NCI-H510A treated with DMSO at 0.1 percent for 48 hours (cell line): ENCODE measurements at places on chromosomes 4 and X.

GRCh38 chr4:99507349-99507748, 3.5 kb upstream of the C4orf17 start:
- DNase-seq: no peak

- no peak for DNase-seq
Observed at GRCh38 chr4:123378794-123379193, 17.8 kb upstream of the SPRY1 start.

- no peak for DNase-seq
Observed at GRCh38 chr4:55524844-55525571, 21.7 kb downstream of the CLOCK start.

GRCh38 chr4:127249066-127249766, 383.5 kb upstream of the INTU start:
- no peak for DNase-seq

DNA sequence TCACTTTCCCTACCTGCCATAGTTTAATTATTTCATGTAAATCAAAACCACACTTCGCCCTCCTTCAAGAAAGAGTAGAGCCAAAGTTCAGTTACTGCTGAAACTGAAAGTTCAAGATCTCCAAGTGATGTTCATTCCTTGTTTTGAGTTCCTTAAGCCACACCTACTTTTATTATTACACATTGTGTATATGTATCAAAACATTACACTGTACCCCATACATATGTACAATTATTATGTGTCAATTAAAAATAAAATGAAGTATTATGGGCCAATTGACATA, 892.3 kb upstream of the NDST4 start:
- DNase-seq: no peak

DNA sequence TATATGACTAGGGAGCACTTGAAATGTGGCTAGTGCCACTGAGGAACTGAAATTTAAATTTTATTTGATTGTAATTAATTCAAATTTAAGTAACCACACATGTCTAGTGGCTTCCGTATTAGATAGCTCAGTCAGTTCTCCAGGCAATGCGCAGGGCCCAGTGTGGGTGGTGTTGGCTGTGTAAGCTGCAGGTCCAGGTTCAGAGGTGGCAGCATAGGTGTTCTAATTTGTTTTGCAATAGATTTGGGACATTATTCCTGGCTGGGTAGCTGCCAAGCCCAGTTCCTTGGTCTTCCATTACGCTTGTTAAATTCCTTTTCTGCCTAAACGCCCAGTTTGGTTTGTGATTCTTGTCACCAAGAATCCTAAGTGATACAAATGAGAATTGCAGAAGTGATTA, 79.5 kb downstream of the FAM184B start:
- DNase-seq: no peak

DNA sequence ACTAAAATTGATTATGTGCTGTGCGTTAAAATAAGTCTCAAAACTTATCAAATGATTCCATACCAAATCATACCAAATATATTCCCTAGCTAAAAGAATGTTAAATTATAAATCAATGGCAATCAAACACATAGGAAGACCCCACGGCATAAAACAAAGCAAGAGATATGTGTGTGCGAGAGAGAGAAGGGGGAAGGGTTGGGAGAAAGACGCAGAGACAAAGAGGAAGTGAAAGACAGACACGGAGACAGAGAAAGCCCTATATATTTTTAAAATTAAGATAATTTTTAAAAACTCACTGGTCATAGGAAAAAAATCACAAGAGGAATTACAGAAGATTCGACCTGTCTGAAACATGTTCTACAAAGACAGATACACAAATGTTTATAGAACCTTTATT, 371.4 kb downstream of the NLGN4X start:
- DNase-seq: no peak

GRCh38 chr4:7822877-7823276, 116.8 kb downstream of the AFAP1 start:
- no peak for DNase-seq

- peak; percentile 68 for DNase-seq
Observed at GRCh38 chr4:140427106-140427918, at the start of gene CLGN. Gene CLGN (minus strand): TSS chr4:140427648. CDS start chr4:140413078, 14,570 bp downstream.

DNA sequence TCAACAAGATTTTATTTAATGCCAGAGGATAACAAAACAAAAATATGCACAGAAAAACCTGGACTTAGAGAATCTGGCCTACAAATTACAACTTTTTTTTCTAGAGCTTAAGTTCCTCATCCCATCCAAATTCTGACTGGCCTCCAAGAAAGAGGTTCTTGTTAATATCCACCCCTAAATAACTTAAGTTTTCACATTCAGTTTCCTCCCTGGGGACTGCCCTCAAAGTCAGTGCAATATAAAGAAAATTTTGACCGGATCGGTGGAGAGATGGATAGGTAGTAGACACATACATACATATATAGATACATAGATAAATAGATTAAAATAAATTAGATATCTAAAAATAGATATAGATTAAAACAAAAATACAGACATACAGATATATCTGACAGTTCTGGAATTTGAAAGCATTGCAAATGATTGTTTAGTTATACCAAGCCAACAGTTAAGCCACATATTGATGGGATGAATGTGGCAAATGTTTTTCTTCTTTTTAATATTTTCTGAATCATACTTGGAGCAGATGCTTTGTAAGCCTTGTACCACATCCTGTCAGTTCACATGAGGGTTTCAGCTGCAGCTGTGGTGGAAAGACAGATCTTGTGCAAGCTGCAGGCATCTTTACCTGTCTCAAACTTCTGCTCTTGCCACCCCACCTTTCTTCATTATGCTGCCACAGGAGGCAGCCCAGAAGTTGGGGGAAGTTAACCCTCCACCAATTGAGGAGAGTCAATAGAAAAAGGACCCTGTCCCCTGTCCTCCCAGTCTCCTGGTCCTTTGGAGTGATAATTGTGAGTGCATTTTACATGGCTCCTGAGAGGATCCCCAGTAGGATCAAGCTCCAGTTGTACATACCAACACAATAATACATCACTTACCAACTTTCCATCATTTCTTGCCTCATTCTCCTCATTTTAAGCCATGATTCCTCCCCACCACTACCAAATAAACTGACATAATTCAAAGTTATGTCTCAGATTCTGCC, 58.5 kb upstream of the PRDM8 start:
- DNase-seq: no peak

- peak; percentile 72 for DNase-seq
Observed at GRCh38 chr4:180828455-180829018, 1414.7 kb upstream of the TENM3 start.

- DNase-seq: no peak
Observed at GRCh38 chrX:120380699-120381098, 18.8 kb downstream of the ATP1B4 start.

- DNase-seq: no peak
Observed at GRCh38 chrX:106144755-106145639, 23.1 kb upstream of the PWWP3B start.

DNA sequence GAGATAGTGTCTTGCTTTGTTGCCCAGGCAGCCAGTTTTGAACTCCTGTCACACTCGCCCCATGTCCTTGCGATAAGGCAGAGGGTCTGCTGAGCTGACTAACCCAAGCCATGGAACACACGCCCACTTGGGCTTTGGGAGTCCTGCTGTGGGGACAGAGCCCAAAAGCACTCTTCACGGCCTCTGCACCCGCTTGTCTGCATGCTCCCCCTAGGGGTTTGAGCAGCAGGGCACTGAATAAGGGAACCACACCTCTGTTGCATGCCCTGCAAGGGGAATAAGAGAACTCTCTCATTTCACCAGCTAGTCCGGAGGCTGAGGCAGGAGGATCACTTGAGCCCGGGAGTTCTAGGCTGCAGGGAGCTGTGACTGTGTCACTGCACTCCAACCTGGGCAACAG, 166.0 kb downstream of the STAG2 start:
- no peak for DNase-seq

DNA sequence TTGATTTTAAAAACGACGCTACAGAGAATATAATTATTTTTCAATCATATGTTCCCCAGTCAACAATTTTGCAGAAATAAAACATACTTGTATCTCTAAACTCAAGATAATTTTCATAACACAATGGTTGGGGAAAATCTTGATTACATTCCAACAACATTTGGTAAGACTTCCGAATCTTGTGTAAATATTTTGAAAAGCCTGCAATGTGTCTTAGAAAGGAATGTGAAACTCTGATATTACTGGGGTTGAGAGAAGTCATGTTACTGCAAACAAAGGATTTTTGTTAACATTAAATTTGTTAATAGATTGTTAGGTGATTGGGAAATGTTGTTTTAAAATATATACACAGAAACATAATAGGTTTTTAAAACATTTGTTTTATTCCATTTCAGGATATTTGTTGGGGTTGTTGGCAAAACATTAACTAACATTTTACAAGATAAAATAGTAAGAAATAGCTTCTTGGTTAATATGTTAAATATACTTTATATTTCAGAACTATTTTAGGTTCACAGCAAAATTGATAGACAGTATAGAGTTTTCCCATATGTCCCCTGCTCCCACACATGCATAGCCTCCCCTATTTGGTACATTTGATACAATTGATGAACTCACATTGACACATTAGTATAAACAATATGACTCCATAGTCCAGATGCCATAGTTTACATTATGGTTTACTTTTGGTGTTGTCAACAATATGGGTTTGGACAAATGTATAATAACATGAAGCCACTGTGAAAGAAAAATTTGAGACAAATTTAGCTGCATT, 218.6 kb upstream of the FAM47A start:
- no peak for DNase-seq

- no peak for DNase-seq
Observed at GRCh38 chrX:12751887-12752286, 39.3 kb upstream of the PRPS2 start.

DNA sequence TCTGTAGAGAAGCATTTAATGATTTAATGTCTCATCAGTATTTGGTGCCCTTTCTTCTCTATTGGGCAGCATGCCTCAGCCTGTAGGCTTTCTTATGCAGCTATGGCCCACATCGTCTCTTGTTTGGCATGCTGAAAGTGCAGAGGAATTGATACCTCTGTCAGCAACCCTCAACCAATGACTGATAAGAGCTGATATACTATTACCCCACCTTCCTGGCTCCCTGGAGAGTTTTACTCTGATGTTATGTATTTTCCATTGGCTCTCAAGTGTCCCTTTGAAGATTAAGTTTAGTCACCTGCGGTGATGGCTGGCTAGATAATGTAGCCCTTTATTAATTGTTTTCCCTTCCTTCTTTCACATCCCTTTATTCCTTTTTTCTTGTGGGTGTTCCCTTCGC, 41.2 kb upstream of the PDHA2 start:
- DNase-seq: no peak

- DNase-seq: peak; percentile 53
Observed at GRCh38 chr4:169314906-169315305, 44.1 kb upstream of the SH3RF1 start.
